Esophagus muscularis mucosa (tissue), 4 donors: ENCODE measurements at places on chromosomes 3 and 15. TPM values are rescaled to one million over a fixed set of nuclear protein-coding genes. Genes with fewer than 3 reads are reported as not detected.

- H3K27me3 ChIP-seq = no peaks in the 10 kb centered on the region
- no peak overlapping the region for H3K4me3 ChIP-seq
- no peak for DNase-seq
- H3K27ac ChIP-seq = no peak overlapping the region
- H3K4me1 ChIP-seq = no peaks in the 10 kb centered on the region
- H3K36me3 ChIP-seq = no peaks in the 10 kb centered on the region
Measured at GRCh38 chr3:166663194-166663593, 716.9 kb downstream of the ZBBX start.

- H3K36me3 ChIP-seq = no peaks in the 10 kb centered on the region
- no peak for DNase-seq
- peaks cover 46% of the 10 kb centered on the region for H3K4me1 ChIP-seq
- no peak overlapping the region for H3K4me3 ChIP-seq
- no peaks in the 10 kb centered on the region for H3K27me3 ChIP-seq
Measured at GRCh38 chr3:4751502-4752101, 227.6 kb upstream of the BHLHE40 start.

DNA sequence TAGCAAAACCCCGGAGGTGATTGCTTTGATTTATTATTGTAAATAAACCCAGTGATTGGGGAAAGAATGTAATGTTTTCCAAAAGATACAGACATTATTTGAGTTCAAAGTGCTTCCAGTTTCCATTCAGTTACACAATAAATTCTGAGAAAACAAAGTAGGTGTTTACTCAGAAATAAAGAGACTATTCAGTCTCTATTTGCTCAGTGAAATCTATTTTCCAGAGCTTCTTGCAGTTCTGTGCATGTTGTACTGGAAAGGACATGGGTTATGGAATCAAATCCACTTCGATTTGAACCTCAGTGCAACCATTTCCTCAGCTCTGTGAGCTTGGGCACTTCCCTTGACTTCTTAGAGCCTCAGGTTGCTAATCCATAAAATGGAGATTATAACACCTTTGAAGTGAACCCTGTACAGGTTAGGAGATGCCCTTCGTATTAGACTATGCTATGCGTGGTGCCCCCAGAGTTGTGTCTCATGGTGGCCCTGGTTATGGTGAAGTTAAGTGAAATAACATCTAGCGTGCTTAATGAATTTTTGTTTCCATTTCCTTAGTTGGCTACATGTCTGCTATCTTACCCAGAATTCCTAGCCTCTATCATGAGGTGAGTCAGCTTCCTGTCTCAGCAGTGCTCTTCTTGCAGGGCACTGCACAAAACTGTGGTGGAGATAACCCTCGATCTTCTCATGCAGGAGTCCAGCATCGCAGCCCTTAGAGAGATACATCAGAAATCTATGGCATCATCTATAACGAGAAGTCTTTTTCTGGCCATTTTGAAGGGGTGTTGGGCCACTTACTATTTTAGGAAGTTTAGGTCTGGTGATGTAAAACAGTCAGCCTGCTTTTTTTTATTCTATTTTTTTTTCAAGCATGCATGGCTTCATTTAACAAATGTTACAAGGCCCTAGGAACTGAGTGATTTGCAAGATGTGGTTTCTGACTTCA lies 97.7 kb downstream of the RPL39L start:
- H3K4me3 ChIP-seq = no peak overlapping the region
- H3K4me1 ChIP-seq = no peaks in the 10 kb centered on the region
- H3K27ac ChIP-seq = no peak overlapping the region

Gene SAMMSON
- total RNA-seq = 2.8 TPM
